ENCODE measurements at places on chromosomes 1 and 21. TPM values are rescaled to one million over a fixed set of nuclear protein-coding genes. Genes with fewer than 3 reads are reported as not detected.

IGSF5 gene
- total RNA-seq: not detected

EVA1B gene
- 16.3 TPM for total RNA-seq

CFAP107 gene
- total RNA-seq: not detected

LRP8 gene
- total RNA-seq: 49.7 TPM

ARHGAP29 gene
- total RNA-seq: not detected

HSD3B1 gene
- not detected for total RNA-seq

KPRP gene
- total RNA-seq: not detected

P3H1 gene
- 35.6 TPM for total RNA-seq
